Activated T-cell treated with anti-CD3 and anti-CD28 coated beads, Interleukin-2, amount 50 U/mL, for 4 hours (primary cell): ENCODE measurements at places on chromosomes 1 and 21.

DNA sequence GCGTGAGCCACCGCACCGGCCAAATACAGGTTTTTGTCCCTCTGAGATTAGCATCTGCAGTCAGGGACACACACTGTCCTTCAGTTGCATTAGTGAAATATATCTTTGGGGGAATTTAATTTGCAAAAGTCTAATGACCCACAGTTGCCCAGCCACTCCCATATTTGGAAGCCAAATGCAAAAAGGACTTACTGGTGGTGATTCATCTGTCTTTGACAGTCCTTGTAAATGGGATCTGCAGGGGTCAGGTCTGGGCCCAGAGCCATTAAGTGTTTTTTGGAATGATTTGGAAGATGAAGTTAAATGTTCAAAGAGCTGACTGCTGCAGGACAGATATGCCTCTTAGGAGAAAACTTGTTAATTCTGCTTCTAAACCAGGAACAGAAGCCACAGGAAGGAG lies 44.6 kb upstream of the DNASE2B start:
- DNase-seq, result no peak

GRCh38 chr1:42482635-42483153 lies 19.6 kb downstream of the CCDC30 start:
- no peak for DNase-seq

- DNase-seq, result no peak
Observed at GRCh38 chr1:176897350-176898236, 266.9 kb downstream of the ASTN1 start.

GRCh38 chr1:29179641-29180184 lies 2.0 kb downstream of the SRSF4 start:
- DNase-seq, result no peak

- DNase-seq, result no peak
Observed at GRCh38 chr1:234683861-234684632, 74.1 kb upstream of the IRF2BP2 start.

DNA sequence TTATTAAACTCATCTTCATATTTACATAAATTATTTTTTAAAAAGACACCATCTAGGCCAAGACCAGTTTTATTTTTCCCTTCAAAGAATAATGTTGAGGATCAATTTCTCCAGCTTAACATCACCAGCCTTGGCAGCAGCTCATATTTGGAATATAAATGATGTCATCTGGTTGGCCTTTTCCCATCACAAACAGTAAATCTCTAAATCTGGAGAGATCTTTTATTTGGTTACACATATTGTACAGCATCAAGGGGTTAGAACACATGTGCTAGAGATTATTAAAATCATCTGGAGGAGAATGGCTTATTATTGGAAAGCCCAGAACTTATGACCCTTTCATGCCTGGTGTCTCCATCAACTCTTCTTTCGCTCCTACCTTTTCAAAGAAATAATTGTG lies 508.8 kb downstream of the PLPP3 start:
- no peak for DNase-seq

- no peak for DNase-seq
Observed at GRCh38 chr1:18327650-18328049, 153.1 kb upstream of the KLHDC7A start.

- no peak for DNase-seq
Observed at GRCh38 chr1:169527451-169528214, 41.9 kb upstream of the SLC19A2 start.

GRCh38 chr1:76764638-76765454 lies 102.4 kb upstream of the ST6GALNAC5 start:
- DNase-seq, result no peak

DNA sequence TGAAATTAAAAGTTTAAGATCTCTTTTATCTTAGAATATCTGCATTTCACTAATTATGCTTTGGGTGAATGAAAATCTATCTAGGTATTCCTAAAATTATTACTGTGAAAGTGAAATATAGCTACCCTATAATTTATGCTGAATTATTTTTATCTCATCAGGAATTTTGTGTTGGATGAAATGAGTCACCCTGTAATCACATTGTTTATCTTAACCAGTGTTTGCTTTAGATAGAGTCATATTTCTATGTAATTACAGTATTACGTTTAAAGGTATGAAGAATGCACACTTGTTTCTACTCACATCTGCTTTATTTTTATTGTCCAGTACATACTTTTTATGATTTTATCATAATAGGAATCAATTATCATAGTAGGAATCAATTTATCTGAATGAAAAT lies 249.2 kb downstream of the NCAM2 start:
- no peak for DNase-seq

- no peak for DNase-seq
Observed at GRCh38 chr1:176391621-176392020, 71.4 kb upstream of the PAPPA2 start.

DNA sequence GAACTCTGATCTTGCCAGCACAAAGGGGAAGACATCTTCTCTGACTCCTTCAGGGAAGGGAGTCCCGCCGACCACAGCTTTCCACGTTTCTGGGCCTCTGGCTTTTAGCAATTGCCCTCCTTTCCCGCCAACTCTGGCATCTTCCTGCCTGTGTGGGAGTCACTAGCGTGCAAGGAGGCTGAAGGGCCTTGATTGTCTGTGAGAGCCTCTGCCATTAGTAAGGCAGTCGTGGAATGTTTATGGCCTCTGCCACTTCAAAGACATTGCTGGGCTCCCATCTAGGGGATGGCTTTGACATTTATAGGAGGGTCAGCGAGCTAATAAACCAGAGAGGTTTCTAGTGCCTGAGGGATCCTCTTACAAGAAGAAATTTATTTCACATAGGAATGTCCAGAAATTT lies 14.3 kb upstream of the PROK1 start:
- DNase-seq, result no peak

DNA sequence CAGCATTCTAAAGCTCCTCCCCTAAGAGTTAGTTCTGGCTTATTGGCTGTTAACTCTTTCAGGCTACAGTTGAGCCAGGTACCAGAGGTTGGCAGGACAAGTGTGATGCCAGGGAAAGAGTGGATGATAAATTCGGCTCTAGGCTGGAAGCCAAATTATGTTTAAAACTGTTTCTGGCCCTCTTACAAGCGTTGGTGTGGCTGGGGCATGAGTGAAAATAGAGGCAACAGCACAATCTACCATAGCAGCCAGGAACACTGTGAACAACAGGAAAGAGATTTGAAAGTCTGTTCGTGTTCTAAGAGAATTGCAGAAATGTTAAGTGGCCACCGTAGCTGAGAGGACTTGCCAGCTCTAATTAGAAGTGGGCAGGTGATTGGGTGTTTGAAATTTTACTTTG lies 84.2 kb downstream of the CDC7 start:
- no peak for DNase-seq

- no peak for DNase-seq
Observed at GRCh38 chr1:96364576-96364975, 357.0 kb upstream of the PTBP2 start.

DNA sequence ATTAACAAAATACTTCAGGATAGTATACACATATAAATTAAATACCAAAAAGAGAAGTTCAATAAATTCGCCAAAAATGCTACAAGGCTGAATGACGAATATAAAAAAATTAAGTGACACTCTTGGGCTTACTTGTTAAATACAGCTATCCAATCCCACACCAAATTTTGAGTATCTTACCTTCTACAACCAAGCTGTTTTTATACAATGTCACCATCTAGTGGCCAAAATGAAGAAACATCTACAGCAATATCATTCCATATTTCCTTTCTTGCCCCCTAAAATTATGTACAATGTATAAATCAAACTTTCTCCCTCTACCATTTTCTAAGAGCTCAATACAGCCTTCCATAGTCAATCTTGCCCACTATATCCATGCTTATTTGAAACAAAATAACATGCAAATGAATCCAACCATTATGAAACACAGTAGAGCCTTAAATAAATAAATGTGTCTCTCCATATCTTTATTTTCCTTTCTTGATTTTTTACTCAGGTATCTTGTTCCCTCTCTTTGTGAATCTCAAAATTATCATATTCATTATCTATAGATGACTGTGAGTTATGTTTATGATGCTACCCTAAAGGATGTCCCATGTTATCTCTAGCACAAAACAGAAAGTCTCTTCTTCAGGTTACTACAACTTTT lies 86.3 kb downstream of the ACBD6 start:
- no peak for DNase-seq

DNA sequence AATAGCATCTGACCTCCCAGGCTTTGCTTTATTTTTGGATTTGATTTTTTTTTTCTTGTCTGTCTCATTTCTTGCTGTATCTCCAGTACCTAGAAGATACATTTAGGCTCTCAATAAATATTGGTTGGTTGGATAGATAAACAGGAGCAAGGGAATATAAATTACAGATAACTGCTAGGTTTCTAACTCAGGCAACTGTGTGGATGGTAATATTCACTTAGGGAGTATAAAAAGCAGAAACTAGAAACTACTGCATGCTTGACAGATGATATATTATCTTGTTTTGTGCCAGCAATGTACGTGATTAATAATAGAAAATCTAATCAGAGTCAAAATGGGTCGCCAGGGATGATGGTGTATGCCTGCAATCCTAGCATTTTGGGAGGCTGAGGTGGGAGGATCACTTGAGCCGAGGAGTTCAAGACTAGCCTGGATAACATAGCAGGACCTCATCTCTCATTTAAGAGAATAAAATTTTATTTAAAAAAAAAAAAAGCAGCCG lies 31.0 kb upstream of the TARS2 start:
- DNase-seq, result no peak

- DNase-seq, result no peak
Observed at GRCh38 chr1:98761219-98761865, 99.8 kb downstream of the SNX7 start.

GRCh38 chr1:214384373-214385079 lies 103.6 kb downstream of the SMYD2 start:
- DNase-seq, result no peak

- DNase-seq, result no peak
Observed at GRCh38 chr1:34330061-34330460, 153.4 kb downstream of the C1orf94 start.

GRCh38 chr1:23568608-23569383 lies 9.5 kb upstream of the ID3 start:
- DNase-seq, result no peak

- DNase-seq, result no peak
Observed at GRCh38 chr21:32163386-32163785, 115.5 kb downstream of the MIS18A start.

GRCh38 chr21:44076316-44076715 lies 30.9 kb upstream of the PWP2 start:
- no peak for DNase-seq

- no peak for DNase-seq
Observed at GRCh38 chr1:6185635-6186382, 5.7 kb upstream of the CHD5 start.

GRCh38 chr21:42010507-42011495 lies 641 bp upstream of the ZBTB21 start:
- peak; percentile 23 for DNase-seq

DNA sequence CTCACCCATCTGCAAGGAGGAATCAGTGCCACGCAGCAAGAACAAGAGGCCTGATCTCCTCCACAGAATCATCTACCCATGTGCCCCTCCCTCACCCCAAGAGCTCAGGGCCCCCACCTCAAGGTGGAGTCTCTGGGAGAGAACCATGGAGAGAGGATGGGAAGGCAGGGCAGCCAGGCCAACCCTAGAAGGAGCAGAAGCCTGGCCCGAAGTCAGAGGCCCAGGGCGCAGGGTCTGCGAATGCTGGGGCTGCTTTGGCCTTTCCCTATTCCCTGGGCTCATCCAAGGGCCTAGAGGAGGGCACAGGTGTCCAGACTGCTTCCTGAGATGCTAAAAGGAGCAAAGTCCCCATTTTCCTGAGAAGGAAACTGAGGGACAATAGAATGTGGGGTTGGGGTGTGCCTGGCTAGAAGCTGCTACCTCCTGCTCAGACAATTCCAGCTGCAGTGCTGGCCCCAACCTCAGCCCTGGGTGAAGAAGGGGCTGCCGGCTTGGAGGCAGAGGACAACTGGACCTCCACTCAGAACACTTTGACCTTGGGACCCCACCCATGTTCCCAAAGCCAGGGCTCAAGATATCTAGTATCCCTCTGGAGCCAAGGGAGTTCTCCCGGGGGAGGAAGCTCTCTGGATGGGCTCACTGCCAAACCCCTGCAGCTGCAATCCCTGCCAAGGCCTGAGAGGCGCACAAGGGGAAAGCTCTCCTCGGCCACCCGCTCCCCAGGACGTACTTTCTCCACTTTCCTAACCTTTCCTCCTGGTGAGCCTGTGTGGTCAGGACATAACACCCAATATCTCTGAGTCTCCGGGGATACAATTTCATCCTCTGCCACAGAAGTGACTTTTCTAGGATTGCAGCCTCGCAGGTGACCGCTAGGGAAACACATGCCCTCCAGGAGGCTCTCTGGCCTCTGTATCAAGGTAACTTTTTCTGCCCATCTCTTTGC lies 16.6 kb upstream of the LEMD1 start:
- no peak for DNase-seq

GRCh38 chr1:36725151-36725550 lies 242.4 kb upstream of the CSF3R start:
- no peak for DNase-seq

GRCh38 chr21:33334191-33334590 lies 9.4 kb downstream of the IFNAR1 start:
- DNase-seq, result no peak

DNA sequence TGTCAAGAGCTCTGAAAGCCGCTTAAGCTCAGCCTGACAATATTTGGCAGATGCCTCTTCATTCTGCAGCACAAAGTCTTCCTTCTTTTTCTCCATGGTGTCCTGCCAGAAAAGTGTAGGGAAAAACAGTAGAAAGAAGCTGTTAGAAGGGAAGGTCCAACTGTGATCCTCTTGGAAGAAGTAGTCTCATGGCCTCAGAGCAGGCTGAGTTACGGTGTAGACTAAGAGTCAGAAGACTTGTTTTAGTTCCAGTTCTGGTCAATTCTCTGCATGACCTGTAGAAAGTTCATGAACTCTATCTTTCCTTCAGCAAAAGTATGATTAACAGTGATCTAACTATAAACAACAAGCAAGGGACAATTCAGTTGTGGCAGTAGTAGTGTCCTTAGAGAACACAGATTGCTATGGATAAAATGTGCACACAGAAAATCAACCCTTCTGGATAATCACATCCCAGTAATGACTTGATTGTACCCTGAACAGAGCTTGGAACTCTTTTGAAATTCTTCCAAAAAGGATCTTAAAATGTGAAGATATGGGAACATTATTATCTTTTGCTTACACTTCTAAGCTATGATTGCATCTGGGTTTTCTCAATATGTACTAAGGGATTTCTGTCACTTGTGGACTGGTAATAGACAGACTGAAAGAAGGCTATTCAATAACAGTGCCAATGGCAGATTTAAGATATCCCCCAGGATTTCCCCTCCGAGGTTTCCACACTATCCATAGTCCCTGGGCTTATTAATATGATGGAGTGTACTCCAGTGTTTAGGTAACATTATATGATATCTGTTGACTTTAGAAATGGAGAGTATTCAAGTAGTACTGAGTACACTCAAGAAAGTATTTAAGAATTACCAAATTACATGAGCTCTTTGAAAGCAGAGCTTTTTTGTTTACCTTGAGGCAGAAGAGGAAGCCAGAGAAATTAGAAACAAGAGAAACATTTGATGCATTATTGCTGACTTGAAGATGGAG lies 22.1 kb upstream of the GBP2 start:
- no peak for DNase-seq
